Upper lobe of right lung (tissue), 1 donor: ENCODE measurements at places on chromosomes 2 and 18. TPM values are rescaled to one million over a fixed set of nuclear protein-coding genes. Genes with fewer than 3 reads are reported as not detected.

Gene EMILIN1
- total RNA-seq, result 84.6 TPM

- H3K27ac ChIP-seq, result no peak overlapping the region
- H3K4me1 ChIP-seq, result no peaks in the 10 kb centered on the region
- no peaks in the 10 kb centered on the region for H3K36me3 ChIP-seq
- no peak overlapping the region for H3K4me3 ChIP-seq
These were observed 297.1 kb downstream of the CLIP4 start for GRCh38 chr2:29412197-29412925.

DNA sequence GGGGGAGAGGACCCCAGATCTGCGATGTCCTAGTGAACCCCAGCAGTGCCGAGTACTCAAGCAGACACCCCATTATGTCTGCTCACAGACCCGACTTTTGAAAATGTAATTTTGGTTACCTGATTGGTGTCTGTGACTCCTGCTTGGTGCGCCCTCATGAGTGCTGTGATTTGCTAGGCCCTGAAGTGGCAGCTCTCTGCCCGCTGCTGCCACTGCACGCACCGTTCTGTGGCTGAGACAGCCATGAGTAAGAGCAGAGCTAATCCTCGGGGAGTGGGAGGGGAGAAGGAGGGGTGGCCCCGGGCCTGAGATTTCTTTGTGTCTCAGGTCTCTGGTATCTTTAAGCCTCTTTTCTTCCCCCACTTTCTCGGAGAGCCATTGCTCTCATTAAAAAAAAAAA, 18.2 kb downstream of the FHOD3 start:
- H3K4me3 ChIP-seq, result no peak overlapping the region
- no peaks in the 10 kb centered on the region for H3K4me1 ChIP-seq
- H3K36me3 ChIP-seq, result no peaks in the 10 kb centered on the region
- H3K27ac ChIP-seq, result no peak overlapping the region
- H3K27me3 ChIP-seq, result no peaks in the 10 kb centered on the region

GRCh38 chr2:27494944-27495554, at the start of gene FNDC4:
Gene FNDC4 (minus strand): TSS chr2:27495200. CDS start chr2:27494679, 521 bp downstream.
- peaks cover 4% of the 10 kb centered on the region for H3K27me3 ChIP-seq
- H3K4me3 ChIP-seq, result peak within 1 kb of the TSS; percentile 58
- DNase-seq, result no peak
- no peak within 1 kb of the TSS for H3K27ac ChIP-seq
- peaks cover 13% of the 10 kb centered on the region for H3K4me1 ChIP-seq

GRCh38 chr2:43034921-43035320, 191.5 kb downstream of the ZFP36L2 start:
- H3K36me3 ChIP-seq, result no peaks in the 10 kb centered on the region
- DNase-seq, result peak; percentile 35
- H3K4me1 ChIP-seq, result peaks cover 18% of the 10 kb centered on the region
- no peak overlapping the region for H3K27ac ChIP-seq
- no peak overlapping the region for H3K4me3 ChIP-seq
